Kidney tubule cell (primary cell): ENCODE measurements at places on chromosomes 16 and 17.

GRCh38 chr17:10931133-10931532 is 93.2 kb upstream of the PIRT start:
- DNase-seq, result peak; percentile 30

GRCh38 chr17:76188213-76189016 is 47.4 kb upstream of the FOXJ1 start:
- DNase-seq, result no peak

GRCh38 chr17:43151880-43152456 is 19.0 kb upstream of the NBR1 start:
- DNase-seq, result no peak

GRCh38 chr16:585351-585750 is 4.5 kb upstream of the RAB40C start:
- peak; percentile 37 for DNase-seq

GRCh38 chr17:29665481-29665810 is 42.7 kb upstream of the CORO6 start:
- peak; percentile 76 for DNase-seq

DNA sequence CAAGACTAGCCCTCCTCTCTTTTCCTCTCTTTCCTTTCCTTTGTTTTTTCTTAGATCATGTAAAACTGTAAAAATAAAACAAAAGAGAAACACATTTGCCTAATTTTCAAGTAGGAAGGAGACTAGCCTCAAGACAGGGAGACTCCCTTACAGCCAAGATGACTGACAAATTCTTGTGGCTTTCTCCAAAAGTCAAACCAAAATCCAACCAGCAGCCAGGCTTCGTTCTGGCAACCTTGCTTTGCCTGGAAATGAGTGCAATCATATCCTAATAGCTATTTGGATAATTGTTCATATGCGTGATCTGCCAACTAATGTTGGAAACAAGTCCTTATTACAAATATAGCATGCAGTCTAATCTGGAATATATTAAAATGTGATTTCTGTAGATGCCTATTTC is 868.9 kb upstream of the SOX9 start:
- DNase-seq, result no peak

DNA sequence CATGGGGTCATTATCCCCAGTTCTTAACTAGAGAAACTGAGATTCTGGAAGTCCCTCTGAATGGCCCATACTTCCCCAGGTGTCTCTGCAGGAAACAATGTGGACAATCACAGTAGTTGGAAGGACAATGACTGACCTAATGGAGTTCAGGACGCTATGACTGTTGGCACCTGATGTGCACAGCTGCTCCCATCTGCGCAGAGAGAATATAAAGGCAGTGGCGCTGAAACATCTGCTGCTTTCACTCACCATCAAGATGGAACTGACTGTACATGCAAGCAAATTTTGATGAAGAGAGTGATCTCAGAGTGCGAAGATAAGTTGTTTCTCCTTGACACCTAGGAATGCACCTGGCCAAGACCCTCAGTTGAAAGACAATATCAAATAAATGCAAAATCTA is 395.7 kb upstream of the ASIC2 start:
- DNase-seq, result no peak

DNA sequence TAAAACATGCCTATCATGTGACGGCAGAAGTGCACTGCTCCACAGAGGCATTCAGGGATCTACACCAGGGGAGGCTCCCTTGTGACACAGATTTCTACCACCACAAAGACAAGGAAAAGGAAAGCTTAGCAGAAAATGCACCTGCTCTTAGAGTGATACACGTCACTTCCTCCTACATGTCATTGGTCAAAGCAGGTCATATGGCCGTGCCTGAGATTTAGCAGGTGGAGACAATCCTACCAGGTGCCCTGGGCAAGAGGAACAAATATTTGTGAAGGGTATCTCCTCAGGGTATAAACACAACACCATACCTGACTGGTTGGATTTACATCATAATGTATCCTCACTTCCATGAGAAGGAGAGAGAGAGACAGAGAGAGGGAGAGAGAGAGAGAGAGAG is 362.1 kb downstream of the HS3ST4 start:
- no peak for DNase-seq

DNA sequence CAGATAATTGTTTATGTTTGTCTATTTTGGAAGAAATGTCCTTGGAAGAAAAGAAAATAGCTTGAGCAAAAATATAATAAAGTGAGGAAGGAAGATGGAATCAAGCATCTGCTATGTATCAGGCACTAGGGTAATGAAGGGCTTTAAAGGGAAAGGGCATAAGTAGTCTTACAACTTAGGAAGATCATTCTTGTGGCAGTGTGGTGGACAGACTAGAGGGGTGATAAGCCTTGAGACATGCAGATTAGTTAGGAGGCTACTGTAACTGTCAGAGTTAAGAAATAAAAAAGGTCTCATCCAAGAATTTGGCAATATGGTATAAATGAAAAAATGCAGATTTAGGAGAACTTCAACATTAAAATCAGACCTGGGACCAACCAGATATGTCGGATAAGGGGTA is 14.9 kb downstream of the FAM222B start:
- DNase-seq, result no peak

DNA sequence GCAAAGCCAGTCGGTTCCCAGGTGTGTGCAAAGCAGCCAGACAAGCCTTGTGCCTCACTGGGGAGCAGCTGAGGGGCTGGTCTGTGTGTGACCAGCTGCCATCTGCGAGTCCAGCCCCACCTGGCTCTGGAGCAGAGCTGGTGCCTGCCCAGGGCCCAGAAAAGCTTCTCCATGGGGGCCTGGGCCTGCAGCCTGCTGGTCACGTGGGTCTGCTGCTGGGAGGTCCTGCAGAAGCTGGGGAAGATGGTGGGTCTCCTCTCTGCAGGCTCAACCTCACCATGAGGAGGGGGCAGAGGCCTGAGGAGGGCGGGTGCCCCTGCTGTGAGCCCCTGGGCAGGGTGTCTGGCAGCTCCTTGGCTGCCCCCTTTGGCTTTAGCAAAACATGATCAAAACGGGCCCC is 71.9 kb downstream of the ENGASE start:
- DNase-seq, result no peak

GRCh38 chr16:8951447-8952280 is 12.0 kb downstream of the USP7 start:
- DNase-seq, result no peak

- no peak for DNase-seq
Observed at GRCh38 chr17:73281928-73282327, 20.2 kb upstream of the CPSF4L start.

DNA sequence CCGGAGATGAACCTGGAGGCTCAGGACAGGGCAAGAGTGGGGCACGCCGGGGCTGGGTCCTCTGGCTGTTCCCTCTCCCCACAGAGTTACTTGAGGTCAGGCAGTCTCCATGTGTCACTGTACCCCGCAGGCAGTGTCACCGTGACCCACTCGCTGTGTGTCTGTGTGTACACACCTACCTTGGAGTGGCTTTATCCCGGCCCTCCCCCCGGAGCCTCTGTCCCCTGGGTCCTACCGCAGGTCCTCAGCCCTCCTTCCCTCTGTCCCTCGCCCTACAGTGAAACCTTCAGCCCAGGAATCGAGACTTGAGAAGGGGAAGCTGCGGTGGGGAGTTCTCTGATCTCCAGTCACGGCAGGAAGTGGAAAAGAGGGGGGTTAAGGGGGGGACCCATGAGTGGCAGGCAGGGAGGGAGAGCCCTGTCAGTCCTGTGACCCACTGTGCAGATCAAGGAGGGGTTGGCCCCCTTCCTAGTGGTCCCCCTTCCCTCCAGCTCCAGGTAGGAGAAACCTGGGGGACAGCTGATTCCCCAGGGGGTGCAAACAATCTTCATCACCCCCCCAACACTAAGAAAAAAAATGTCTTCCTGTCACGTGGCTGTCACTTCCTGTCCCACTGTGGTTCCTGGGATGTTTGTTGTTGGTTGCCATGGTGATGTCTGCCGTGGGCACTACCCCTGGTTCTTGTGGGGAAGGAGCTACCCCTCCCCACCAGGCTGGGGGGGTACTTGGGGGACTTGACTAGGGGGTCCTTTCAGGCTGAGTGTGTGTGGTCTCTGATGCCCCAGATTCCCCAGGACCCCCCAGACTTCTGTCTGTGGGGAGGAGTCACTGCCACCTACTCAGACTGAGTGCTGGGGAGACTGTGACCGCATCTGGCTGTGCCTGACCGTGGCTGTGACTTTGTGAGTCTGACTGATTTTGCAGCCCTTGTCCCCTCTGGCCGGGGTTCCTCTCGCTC is 13.7 kb downstream of the RARA start:
- DNase-seq, result peak; percentile 89

- DNase-seq, result peak; percentile 75
Observed at GRCh38 chr16:83137326-83137781, 510.6 kb downstream of the CDH13 start.

- no peak for DNase-seq
Observed at GRCh38 chr17:80499961-80500665, 23.7 kb upstream of the NPTX1 start.

DNA sequence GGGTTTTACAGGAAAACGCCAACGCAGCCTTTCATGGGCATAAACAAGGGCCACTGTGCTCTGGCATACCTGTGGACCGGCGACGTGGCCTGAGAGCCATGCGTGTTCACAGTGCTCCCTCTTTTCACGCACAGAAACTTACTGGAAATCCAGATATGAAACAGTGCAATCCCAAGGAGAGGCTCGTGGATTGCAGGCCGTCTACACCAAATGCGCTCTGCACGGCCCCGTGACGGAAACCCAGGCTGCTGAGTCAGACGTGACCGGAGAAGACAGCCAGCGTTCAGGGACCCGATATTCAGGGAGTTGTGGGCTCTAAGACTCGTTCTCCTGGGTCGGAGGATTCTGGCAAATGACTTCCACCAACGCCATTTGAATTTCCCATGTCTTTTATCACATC is 129.2 kb downstream of the FOXL1 start:
- no peak for DNase-seq

GRCh38 chr17:14604591-14605266 is 303.8 kb downstream of the HS3ST3B1 start:
- DNase-seq, result no peak
